H1 (cell line): ENCODE measurements at places on chromosomes 5 and 9.

- no peak for DNase-seq
These were observed 554.0 kb downstream of the TLE4 start for GRCh38 chr9:80125731-80126264.

DNA sequence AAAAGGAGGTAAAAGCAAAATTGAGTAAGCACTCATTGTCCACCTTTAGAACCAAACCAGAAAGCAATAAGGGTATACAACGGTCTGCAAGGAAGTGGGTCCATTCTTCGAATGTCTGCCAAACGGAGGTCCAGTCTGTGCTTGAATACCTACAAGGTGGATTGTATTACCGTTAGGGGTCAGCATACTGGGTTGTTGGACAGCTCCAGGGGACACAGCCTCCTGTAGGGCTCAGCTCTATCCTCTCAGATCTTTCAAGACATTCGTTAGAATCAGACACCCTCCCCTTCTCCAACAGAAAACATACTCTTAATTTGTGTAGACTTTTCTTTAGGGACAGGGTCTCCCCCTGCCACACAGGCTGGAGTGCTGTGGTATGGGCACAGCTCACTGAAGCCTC, 5.5 kb downstream of the ASTN2 start:
- DNase-seq, result no peak

DNA sequence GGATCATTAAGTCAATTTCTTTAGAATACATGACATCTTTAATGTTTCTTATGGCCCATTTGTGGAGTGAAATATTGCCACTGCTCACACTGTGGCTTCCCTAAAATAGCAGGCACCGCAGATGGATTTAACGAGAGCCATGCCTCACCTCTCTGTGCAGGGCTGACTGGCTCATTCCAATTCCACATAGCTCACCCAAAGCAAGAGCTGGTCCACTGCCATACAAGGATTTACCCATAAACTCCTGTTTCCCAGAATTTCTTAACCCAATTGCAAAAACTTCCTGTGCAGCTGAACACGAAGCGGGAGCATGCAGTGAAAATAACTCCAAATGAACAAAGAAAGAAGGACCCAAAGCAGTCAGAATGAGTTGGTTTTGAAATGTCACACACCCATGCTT, 159.5 kb downstream of the BAAT start:
- DNase-seq, result no peak

- DNase-seq, result no peak
These were observed 62.2 kb downstream of the CFAP77 start for GRCh38 chr9:132472199-132472598.

- no peak for DNase-seq
These were observed 41.1 kb upstream of the GADD45G start for GRCh38 chr9:89563571-89564345.

- DNase-seq, result no peak
These were observed 55.1 kb downstream of the TLE1 start for GRCh38 chr9:81633952-81634854.

GRCh38 chr5:117411701-117412100, 837.1 kb upstream of the SEMA6A start:
- DNase-seq, result no peak
